ENCODE measurements at places on chromosomes 7 and 10.

- DNase-seq = peak; percentile 30
These were observed 90.6 kb downstream of the CUL2 start for GRCh38 chr10:34999532-34999931.

DNA sequence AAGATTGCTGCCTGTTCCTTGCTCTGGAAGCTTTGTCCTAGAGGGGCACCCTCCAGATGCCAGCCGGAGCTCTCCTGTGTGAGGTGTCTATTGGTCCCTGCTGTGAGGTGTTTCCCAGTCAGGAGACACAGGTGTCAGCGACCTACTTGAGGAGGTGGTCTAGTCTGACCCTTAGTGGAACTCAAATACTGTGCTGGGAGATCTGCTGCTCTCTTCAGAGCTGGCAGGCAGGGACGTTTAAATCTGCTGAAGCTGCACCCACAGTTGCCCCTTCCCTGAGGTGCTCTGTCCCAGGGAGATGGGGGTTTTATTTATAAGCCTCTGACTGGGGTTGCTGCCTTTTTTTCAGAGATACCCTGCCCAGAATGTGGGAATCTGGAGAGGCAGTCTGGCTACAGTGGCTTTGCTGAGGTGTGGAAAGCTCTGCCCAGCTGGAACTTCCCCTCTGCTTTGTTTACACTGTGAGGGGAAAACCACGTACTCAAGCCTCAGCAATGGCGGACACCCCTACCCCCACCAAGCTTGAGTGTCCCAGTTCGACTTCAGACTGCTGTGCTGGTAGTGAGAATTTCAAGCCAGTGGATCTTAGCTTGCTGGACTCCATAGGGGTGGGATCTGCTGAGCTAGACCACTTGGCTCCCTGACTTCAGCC is 119.2 kb downstream of the PPP1R9A start:
- no peak for DNase-seq

DNA sequence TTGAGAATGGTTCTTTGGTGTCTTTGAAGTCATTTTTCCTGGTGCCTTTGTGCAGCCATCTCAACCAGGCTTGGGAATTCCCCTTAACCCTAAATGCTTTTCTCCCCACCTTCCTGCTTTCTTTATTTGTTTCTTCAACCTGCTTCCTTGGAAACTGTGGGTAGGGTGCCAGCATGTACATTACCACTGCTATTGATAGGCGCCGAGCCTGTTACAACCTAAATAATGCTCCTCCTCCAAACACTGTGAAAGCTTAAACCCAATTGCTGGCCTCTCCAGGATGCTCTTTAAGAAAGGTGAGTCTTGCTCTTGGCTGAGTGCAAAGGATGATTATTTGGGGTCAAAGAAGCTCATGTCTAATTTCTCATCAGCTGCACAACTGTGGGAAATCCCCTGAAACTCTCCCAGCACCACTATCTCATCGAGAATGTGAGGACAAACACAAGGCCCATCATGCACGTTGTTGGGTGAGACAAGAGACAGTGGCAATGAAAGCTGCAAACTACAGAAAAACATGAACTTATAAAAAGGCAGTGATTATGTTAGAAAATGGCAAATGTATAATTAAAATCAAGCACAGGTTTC is 285.5 kb upstream of the IGFBP3 start:
- no peak for DNase-seq

- no peak for DNase-seq
These were observed 95.8 kb downstream of the CHST15 start for GRCh38 chr10:123997486-123998196.

- DNase-seq = no peak
These were observed 33.9 kb upstream of the MSMB start for GRCh38 chr10:46079831-46080585.

- no peak for DNase-seq
These were observed 102.2 kb downstream of the CELF2 start for GRCh38 chr10:11119843-11120242.

DNA sequence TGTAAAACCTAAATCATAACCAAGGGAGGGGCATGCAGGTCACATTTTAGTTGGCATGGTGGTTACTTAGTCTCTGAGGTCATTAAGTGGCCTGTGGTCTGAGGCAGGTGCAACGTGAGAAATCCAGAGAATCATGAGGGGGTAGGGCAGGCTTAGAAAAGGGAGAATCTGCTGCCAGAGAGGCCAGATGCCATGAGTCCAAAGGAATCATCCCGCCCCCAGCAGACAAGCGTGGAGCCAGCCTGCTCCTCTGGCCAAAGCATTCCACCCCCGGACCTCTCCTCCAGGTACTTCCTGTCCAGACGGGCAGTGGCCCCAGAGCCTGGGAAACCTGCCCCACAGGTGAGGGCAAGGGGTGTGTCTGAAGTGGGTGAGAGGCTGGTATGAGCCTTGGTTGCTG is 196.4 kb upstream of the ZNF32 start:
- no peak for DNase-seq

DNA sequence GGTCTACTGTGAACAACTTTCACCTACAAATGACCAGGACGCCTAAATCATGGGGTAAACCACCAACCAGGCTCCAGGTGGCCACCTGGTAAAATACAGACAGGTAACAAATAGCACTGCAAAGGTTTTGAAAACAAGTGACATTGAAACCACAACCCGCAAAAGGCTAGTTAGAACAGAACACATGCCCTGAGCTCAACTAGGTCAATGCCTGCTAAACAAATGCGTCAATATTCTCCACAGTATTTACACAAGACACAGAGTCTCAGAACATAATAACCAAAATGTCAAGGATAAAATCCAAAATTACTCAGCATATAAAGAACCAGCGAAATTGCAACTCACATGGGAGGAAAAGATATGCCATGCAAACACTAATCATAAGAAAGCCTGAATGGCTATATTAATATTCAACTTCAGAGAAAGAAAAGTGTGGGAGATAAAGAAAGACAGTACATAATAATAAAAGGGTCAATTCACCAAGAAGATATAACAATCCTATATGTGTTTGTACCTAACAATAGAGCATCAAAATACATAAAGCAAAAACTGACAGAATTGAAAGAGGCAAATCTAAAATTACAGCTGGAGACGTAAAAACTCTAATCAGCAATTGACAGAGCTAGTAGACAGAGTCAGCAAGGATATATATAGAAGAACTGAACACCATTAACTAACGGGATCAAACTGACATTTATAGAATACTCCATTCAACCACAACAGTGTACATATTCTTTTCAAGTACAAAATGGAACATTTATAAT is 47.6 kb downstream of the SMURF1 start:
- no peak for DNase-seq

- DNase-seq = no peak
These were observed 128.7 kb downstream of the ELAPOR2 start for GRCh38 chr7:86930554-86931307.

DNA sequence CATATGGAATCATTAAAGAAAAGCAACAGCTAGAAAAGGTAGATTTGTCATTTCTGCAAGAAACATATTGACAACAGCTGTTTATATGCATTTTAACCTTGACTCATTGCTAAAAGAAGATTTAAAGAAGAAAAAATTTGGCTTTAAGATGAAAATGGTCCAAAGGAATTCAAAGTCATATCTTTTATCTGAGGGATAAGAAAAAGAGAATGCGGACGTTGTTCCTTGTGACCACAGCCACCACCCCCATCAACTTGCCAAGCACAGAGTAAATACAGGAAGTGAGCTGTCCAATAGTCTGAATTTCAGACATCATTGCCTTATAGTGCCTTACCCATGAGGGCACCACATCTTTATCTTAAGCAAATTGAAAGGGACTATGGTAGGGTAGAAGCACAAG is 7.3 kb upstream of the CRPPA start:
- DNase-seq = no peak

GRCh38 chr10:33897291-33897752 is 562.9 kb upstream of the NRP1 start:
- DNase-seq = no peak

- DNase-seq = no peak
These were observed 52.9 kb downstream of the C10orf67 start for GRCh38 chr10:23291551-23292334.

DNA sequence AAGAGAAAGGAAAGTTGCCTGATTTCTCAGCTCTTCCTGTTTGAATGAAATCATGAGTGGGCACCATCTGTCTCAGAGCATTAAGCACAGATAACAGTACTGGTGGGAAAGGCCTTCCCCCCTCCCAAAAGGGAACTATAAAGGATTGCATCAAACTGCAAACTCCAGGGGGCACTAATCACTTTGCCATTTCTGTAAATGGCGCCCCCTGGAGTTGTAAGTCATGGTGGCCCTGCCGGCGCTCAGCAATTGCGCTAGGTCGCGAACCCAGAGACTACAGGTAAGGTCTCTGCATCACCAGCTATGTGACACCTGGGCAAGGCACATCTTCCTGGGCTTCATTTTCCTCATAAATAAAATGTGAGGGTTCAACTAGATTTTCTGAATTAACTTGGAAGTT is 11.1 kb downstream of the LRRC4 start:
- no peak for DNase-seq

DNA sequence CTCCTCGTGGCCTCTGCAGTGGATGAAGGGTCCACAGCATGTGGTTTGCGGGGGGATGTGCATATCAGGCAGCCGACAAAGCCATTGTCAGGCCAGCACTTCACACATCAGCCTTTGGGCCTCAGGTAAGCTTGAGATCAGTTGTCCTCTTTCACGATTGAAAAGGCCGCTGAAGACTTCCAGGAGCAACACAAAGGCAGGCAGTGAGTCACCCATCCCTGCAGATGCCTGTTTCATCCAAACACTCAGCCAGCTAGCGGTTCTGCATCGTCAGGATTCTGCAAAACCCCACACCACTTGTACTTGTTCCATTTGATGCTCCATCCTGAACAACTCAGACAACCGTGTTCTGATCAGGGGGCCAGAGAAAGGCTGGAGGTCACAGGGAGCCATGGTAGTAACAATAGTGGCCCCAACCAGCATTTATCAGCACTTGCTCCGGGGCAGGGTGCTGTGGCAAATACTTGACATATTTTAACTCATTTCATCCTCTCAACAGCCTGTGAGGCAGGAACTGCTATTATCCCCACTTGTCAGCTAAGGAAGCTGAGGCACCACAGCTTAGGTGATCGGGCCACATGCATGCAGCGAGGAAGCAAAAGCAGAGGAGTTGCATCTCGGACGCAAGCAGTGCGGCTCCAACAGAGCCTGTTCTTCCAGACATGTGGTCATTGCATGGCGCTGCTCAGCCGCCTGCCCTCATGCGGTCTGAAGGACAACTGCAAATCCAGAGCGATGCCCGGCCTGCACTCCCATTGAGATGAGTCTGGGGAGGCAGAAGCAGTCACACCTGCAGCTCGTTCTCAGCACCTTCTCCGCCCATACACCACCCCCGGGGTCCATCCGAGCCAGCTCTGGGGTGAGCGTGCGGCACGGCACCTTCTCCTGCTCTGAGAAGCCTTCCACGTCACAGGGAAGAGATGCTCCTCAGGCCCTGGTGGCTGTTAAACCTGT is 144.9 kb downstream of the PAXIP1 start:
- DNase-seq = no peak

DNA sequence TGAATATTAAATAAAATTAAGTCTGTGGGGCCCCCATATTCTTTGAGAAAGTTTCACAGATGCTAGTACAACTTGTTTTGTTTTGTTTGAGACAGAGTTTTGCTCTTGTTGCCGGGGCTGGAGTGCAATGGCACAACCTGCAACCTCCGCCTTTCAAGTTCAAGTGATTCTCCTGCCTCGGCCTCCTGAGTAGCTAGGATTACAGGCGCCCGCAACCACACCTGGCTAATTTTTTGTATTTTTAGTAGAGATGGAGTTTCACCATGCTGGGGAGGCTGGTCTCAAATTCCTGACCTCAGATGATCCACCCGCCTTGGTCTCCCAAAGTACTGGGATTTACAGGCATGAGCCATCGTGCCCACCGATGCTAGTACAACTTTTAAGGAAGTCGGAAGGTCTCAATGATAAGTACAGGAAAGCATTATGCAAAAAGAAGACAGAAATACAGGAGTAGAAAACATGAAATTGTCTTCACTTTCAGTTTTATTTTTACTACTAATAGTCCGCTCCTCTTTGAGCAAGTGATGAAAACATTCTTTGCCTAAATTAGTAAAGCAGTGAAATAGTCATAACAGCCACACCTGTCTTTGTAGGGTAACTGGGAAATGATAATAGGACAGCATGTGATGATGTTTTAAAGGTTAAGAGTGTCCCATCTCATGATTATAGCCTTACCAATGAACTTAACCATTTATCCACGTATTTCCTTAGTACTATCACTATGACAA is 147.5 kb downstream of the SEMA3D start:
- DNase-seq = no peak

DNA sequence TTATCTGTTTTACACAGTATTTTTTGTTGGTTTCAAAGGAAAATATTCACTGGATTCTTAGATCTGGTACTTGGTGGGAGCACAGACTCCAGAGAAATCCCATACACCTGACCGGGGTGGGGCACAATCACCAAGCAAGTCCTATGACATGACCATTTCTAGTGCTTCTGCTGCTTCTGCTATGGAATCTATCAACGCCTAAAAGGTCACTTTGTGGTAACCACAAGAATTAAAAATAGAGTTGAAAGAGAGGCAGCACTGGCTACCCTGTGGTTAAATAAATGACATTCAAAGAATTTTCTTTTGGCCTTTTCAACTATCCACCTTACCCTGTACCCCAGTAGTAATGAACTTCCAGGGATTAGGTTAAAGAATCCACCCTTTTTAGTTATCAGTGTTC is 329.9 kb upstream of the VWC2 start:
- DNase-seq = no peak

DNA sequence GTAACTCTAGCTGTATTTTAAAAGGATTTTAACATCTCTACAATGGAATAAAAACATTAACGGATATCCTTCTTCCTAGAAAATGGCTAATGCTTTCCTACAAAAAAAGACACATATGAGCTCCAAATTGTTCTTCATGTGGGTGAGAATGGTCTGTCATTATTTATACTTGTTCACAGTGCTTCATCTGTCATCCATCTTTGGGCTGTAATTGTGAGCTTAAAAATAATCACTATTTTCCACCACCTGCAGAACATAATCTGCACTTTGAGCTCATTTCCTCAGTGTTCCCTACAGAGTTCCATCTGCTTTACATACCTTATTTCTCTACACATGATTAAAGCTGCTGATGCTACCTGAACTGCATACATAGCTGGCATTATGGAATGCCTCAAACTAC is 979.1 kb upstream of the C7orf33 start:
- no peak for DNase-seq

- no peak for DNase-seq
These were observed 216.4 kb downstream of the CXCL12 start for GRCh38 chr10:44168478-44168877.

DNA sequence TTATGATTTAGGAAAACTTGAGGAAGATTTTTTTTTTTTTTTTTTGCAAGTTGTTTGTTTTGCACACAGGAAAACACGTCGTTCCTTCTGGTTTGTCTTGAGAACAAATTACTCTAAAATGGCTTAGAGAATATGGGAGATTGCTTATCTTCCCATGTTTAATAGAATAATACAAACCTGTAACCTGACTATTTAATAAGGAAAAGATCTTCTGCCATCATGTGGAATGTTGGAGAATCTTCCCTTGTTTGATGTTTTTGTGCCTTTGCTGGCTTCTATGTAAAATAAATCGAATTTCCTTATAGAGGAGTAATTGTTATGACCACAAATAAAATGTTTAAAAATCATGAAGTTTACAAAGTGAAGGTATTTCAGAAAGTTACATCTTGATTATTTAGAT is 818.8 kb downstream of the GATA3 start:
- no peak for DNase-seq

GRCh38 chr7:50745336-50745735 is 37.4 kb downstream of the GRB10 start:
- DNase-seq = no peak
